ENCODE measurements at places on chromosomes 5 and 9.

GRCh38 chr5:171600741-171601265 lies 181.4 kb downstream of the FGF18 start:
- DNase-seq = no peak

DNA sequence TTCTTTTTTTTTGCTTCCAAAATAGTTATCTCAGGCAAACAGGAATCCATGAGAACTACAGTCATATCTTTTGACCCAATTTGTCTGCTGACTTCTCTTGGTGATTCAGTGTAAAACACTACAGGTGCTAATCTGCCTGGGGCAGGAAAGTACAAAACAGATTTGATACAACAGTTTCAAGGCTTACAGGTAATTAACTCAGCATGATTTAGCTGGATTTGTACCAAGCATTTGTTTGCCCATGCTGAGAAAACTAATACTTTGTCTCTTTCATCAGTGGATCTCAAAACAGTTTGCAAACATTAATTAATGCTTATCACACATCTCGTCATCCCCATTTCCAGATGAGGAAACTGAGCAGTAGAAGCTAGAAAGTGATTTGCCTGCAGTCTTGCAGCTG lies 312.5 kb upstream of the SEMA6A start:
- DNase-seq = no peak

GRCh38 chr9:24351973-24352372 lies 193.7 kb downstream of the IZUMO3 start:
- no peak for DNase-seq

- DNase-seq = no peak
Observed at GRCh38 chr9:31612336-31613030, 772.0 kb upstream of the ACO1 start.

- no peak for DNase-seq
Observed at GRCh38 chr9:14310311-14310710, 3.6 kb downstream of the NFIB start.

GRCh38 chr5:142819825-142820224 lies 49.6 kb downstream of the ARHGAP26 start:
- DNase-seq = no peak

- DNase-seq = no peak
Observed at GRCh38 chr5:18281947-18282581, 647.8 kb downstream of the TAF11L14 start.

DNA sequence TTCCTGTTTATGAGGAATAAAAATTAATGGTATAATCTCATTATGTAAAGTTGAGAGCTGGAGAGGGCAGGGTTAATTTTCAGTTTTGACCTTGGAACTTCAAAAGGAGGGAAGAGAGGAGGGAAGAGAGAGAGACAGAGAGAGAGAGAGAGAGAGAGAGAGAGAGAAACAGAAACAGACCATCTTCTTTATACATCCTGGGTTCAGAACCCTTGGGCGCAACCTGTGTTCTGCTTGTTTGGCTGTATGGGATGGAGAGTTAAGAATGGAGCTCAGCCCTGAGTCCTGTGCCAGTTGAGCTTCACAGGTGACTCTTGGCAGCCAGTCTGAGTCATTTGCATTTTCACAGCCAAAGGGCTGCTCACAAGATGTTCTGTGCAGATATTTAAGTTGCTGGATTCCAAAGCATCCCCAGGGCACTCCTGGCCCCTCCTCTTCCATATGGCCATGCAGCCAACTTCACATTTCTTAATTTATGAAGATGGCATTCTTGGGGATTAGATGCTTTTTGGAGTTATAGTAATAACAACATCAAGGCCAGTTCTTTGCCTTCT lies 143.5 kb downstream of the CARTPT start:
- DNase-seq = no peak

DNA sequence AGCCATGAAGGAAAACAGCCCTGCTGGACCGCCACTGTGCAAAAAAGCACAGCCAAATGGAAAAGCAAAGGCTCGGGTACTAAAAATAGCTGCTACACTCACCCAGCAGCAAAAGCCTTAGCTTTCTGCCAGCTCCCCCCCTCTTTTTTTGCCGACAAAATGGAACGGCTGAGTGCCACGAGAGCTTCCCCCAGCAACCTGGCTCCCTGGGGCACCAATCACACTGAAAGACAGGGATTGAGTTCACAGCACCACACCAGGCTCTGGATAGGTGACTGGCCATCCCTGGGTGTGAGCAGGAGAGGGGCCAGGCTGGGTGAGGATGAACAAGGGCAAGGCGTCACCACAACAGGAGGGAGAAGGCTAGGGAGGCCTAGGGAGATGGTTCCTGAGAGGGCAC lies 66.7 kb downstream of the SIL1 start:
- no peak for DNase-seq

DNA sequence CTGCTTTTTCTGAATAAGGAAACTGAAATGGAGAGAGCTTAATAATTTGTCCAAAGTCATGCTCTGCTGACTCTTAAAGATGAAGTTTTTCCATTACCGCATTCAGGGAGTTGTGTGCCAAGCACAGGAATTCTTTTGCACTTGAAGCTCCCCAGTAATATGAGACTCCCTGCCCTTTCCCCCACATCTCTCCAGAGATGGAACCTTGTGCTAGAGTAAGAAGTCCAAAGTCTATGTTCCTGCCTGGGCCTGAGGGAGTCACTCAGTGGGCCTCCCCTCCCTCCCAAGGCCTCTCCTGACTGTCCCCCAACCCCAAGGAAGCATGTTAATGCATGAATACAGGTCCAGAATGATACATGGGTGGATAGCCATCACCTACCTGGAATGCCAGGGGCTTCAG lies 173.3 kb upstream of the SEMA6A start:
- no peak for DNase-seq

DNA sequence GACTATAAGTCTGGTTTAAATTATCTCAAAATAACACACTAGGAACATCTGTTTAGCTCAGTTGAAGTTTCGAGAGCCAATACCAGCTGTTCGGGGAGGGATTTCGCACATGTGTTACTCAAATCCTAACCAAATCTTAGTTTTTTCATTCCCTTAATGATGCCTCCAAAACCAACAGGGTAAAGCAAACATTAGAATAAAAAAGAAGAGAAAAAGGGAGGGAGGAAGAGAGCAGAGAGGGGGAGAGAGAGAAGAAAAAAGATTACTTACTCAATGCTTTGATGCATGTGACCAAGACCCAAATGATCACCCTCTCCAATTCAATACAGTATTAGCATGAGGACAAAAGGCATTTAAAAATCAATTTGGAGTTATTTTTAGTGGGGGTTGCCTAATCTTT lies 86.0 kb upstream of the NR5A1 start:
- DNase-seq = no peak

DNA sequence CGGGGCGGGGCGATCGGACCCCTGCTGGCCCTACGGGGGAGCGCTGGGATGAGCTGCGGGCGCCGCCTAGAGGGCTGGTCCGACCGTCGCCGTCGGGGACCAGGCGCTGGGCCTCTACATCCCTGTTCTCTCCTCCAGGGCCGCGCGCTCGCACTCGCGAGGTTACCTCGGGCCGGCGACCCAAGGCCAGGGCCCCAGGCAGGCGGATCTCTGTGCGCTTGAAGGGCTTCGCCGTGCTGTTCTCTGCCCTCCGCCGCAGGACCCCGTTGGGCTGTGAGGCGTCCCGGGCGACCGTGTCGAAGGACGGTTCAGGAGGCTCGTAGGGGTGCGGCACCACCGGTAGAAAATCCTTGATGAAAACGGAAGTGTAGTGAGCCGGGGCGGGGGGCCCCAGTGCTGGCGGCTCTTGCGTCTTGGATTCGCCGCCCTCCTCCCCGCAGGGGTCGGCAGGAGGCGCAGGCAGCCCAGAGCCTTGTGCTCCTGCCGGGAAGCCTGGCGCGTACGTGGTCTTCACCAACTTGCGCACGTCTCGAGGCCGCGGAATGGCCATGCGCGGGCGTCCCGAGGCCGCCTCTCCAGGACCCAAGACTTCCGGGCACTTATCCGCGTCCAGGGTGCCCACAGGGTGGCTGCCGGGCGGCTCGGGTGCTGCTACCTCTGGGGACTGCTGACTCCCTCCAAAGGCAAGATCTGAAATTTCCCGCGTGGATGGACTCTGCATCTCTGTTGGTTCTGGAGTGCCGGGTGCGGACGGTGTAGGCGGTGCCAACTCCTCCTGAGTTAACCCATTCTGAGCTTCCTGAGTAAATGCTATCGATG lies 2.0 kb downstream of the PROB1 start:
- DNase-seq = peak; percentile 76
